Muscle of leg (tissue), 16 donors: ENCODE measurements at places on chromosomes 3 and 15. TPM values are rescaled to one million over a fixed set of nuclear protein-coding genes. Genes with fewer than 3 reads are reported as not detected.

DNA sequence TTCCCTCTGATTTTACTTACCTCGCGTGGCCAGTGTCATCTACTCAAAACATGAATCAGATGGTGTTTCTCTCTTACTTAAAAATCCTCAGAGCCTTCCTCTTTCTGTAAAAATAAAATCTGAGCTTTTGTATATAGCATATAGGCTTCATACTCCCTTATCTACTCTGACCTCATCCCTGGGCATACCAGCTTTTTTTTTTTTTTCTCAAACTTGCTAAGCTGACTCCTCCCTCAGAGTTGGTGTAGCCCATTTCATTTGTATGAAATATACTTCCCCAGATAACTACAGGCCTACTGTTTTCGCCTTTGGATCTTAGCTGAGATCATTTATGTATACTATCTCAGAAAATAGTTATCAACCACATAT is 648.9 kb upstream of the ALCAM start:
- H3K27me3 ChIP-seq: no peaks in the 10 kb centered on the region
- H3K27ac ChIP-seq: no peak overlapping the region
- DNase-seq: no peak
- H3K4me1 ChIP-seq: no peaks in the 10 kb centered on the region
- no peak overlapping the region for H3K4me3 ChIP-seq

- no peak for DNase-seq
- H3K27me3 ChIP-seq: no peaks in the 10 kb centered on the region
- H3K4me3 ChIP-seq: no peak overlapping the region
- H3K36me3 ChIP-seq: no peaks in the 10 kb centered on the region
- no peaks in the 10 kb centered on the region for H3K4me1 ChIP-seq
Measured at GRCh38 chr3:104673981-104674380, 692.7 kb upstream of the ALCAM start.

- DNase-seq: no peak
- no peaks in the 10 kb centered on the region for H3K36me3 ChIP-seq
- H3K27me3 ChIP-seq: no peaks in the 10 kb centered on the region
- H3K27ac ChIP-seq: no peak overlapping the region
- H3K4me3 ChIP-seq: no peak overlapping the region
Measured at GRCh38 chr3:60079076-60079475, 1029.3 kb upstream of the CFAP20DC start.

- no peak overlapping the region for H3K27ac ChIP-seq
- no peak overlapping the region for H3K4me3 ChIP-seq
- H3K27me3 ChIP-seq: no peaks in the 10 kb centered on the region
- no peaks in the 10 kb centered on the region for H3K4me1 ChIP-seq
Measured at GRCh38 chr3:125108833-125109535, 53.2 kb upstream of the HEG1 start.

DNA sequence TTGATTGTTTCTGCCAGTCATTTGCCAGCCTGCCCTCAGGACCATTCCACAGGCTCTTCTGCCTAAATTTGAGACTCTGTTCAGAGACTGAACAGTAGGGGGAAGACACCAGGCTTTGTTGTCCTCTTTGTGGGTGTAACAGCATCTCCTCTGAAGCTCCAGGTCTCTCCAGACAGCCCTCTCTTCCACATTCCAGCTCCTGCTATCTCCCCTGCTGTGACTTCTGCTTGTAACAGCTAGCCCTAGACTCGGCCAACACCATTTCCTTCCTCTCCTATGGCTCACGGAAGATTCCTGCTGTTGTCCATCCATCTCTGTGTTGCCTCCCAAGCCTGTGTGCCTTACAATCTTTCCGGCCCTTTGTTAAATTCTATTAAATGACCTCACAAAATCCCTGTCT is 40.2 kb downstream of the SUCLG2 start:
- DNase-seq: no peak
- H3K27ac ChIP-seq: no peak overlapping the region
- H3K4me1 ChIP-seq: no peaks in the 10 kb centered on the region

GRCh38 chr3:99131876-99132275 is 230.4 kb upstream of the DCBLD2 start:
- no peaks in the 10 kb centered on the region for H3K4me1 ChIP-seq
- no peak overlapping the region for H3K4me3 ChIP-seq
- H3K27ac ChIP-seq: no peak overlapping the region
- no peaks in the 10 kb centered on the region for H3K36me3 ChIP-seq
- no peaks in the 10 kb centered on the region for H3K27me3 ChIP-seq

Gene ANKRD34C
- polyA plus RNA-seq: not detected

- peaks cover 47% of the 10 kb centered on the region for H3K4me1 ChIP-seq
- H3K4me3 ChIP-seq: no peak overlapping the region
- H3K27ac ChIP-seq: no peak overlapping the region
- peak; percentile 76 for DNase-seq
Measured at GRCh38 chr3:123376451-123377242, 72.2 kb downstream of the ADCY5 start.

DNA sequence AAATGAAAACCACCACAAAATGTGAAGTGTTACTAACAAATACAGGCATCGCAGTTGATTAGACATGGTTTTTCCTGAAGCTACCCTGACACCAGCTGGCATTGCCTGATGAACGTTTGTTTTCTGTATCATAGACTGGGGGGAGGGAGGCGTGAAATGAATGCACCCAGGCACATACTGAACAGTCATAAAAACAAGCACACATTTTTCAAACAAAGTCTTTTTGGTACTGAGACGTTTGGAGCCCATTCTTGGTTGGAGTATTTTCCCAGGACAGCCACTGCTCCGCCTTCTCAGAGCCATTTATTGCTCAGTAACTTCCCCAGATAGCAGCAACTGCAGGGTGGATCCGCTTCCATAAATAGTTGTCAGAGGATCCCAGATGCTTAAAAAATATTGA is 52.4 kb downstream of the KLF13 start:
- no peak overlapping the region for H3K27ac ChIP-seq
- DNase-seq: peak; percentile 40
- no peak overlapping the region for H3K4me3 ChIP-seq

DNA sequence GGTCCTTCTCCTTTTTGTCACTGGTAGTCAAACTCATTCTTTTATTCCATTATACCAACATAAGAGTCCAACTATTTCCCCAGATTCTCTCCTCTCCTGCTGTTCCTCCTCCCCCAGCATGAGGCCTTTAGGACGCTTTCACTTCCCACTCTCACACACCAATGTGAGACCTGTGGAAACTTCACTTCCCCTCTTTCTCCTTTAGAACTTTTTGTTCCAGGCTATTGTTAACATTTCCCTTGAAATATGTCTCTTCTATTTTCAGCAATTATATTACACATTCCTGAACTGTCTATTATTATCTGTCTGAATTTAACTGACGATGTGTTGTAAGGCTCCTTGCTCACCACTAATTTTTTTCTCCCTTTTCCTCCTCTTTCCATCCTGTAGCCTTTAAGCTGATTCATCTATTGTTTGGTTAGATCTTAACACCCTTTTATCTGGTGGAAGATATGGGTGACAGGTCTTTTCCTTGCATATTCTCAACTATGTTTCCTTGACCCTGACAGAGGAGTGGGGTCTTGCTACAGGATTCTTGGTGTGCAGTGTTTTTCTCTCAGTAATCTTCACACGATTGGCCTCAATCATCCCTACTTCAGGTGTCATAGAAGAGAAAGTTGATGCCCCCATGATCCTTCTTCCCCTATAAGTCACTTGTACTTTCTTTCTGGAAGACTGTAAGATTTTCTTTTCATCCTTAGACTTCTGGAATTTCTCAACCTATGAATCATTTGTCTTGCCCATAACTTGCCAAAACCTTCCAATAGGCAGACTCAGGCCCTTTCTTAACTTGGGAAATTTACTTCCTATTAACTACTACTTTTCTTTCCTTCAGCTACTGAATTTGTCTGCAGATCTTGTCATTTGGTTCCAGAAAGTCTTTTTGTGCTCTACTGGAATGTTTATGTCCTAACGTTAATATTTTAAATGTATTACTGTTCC is 5.9 kb downstream of the CYP19A1 start:
- H3K36me3 ChIP-seq: no peaks in the 10 kb centered on the region
- H3K27me3 ChIP-seq: no peaks in the 10 kb centered on the region
- DNase-seq: peak; percentile 56
- no peak overlapping the region for H3K27ac ChIP-seq
- H3K4me1 ChIP-seq: peaks cover 4% of the 10 kb centered on the region
- H3K4me3 ChIP-seq: no peak overlapping the region

DNA sequence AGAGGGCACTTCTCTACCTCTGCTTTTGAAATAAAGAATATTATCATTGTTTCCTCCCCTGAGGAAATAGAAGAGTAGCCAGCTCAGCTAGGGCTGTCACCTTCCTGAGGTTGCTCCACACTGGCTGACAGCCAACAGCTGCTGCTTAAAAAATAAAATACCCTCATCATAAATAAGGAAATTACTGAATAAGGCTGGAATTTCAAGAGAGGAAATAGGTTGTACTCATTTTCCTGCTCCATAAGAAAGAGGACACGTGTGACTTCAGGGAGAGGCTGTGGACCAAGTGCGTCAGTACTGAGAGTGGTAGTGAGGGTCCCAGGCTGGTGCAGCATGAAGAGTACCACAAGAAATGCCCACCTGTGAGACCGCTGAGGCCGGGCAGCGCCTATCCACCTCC is 8.1 kb upstream of the C2CD4B start:
- H3K36me3 ChIP-seq: no peaks in the 10 kb centered on the region
- H3K27ac ChIP-seq: peak overlapping the region; percentile 82
- H3K4me1 ChIP-seq: peaks cover 4% of the 10 kb centered on the region
- no peaks in the 10 kb centered on the region for H3K27me3 ChIP-seq

Gene GABRR3
- polyA plus RNA-seq: not detected

DNA sequence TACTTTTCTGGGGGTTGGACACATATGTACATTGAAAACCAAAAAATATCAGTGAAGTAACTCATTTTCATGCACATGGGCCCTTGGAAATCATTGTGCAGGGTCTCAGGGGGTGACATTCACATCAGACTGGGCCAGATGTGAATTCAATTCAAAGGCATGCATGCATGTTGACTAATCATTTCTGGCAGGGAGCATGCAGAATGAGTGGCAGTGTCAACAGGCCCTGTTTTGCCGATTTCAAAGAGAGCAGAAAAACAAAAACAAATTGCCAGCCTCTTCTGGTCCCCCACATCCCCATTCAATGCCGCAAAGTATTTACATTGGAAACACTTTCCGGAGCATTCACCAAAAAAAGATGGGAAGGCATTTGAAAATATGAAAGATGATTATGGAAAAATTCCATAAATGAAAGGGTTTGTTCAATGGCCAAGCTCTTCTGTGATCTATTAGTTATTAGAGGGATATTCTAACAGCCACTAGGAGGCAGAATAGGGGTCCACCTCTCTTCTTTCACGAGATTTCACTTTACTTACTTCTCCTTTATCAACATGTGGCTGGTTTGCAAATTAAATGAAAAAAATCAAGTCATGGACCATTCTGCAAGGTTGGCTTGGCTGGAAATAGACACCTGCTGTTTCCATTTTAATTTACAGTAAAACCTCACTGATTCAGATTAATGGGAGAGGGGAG is 119.9 kb upstream of the FEZF2 start:
- H3K4me1 ChIP-seq: no peaks in the 10 kb centered on the region
- no peak for DNase-seq
- no peaks in the 10 kb centered on the region for H3K36me3 ChIP-seq
- H3K4me3 ChIP-seq: no peak overlapping the region

Gene LRTM1
- 86.2 TPM for polyA plus RNA-seq

Gene DIS3L
- polyA plus RNA-seq: 32.7 TPM

Gene CEP19
- 2.1 TPM for polyA plus RNA-seq

DNA sequence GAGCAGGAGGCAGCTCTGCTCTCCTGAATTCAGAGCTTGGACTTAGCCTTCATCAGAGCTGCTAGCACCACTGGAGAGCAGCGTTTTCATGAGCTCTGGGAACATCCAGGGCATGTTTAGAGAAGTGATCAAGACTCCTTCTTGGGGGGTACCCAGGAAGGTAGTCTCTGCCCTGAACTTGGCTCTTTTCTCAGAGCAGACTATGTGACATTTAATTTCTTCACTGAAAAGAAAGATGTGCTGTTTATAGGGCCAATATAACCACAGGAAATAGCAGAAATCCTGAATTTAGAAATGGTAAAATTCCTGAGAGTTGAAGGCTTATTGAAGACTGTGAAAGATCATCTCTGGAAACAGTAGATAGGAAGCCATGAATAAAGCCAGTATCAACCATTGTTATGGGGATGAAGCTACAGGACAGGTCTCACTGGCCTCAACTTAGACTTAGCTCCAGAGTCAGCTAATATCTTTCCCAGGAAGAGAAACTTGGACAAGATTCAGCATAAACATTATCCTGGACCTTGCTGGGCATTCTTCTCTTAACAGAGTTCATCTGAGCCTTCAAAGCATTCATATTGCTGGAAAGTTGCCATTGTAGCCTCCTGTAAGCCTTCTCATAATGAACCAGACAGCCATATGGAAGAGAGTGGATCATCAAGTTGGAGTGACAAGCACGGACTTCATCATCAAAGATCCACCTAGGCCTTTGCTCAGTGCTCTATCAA is 386.6 kb upstream of the THBS1 start:
- no peaks in the 10 kb centered on the region for H3K36me3 ChIP-seq
- no peak overlapping the region for H3K4me3 ChIP-seq
- peaks cover 2% of the 10 kb centered on the region for H3K4me1 ChIP-seq
- H3K27me3 ChIP-seq: no peaks in the 10 kb centered on the region
- DNase-seq: no peak

- H3K27me3 ChIP-seq: peaks cover 2% of the 10 kb centered on the region
- no peak overlapping the region for H3K4me3 ChIP-seq
- H3K4me1 ChIP-seq: no peaks in the 10 kb centered on the region
- no peaks in the 10 kb centered on the region for H3K36me3 ChIP-seq
- no peak for DNase-seq
Measured at GRCh38 chr15:39414201-39414600, 166.7 kb upstream of the THBS1 start.

DNA sequence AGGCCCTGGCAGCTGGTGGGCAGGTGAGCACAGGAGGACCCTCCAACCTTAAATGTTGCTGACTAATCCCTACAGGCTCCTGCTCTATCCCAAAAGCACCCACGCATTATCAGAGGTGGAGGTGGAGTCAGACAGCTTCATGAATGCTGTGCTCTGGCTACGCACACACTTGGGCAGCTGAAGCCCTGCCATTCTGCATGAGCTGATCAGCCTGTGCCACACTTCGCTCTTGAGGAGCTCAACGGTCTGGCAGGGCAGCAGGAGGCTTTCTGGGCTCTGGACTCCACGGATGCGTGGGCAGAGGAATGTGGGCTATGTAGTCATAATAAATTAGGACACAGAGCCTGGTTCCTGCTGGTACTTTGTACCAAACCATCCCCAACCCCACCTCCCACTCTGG is 6.1 kb downstream of the MST1 start:
- peaks cover 63% of the 10 kb centered on the region for H3K36me3 ChIP-seq
- DNase-seq: no peak
- no peak overlapping the region for H3K4me3 ChIP-seq
- peaks cover 6% of the 10 kb centered on the region for H3K4me1 ChIP-seq
- H3K27ac ChIP-seq: no peak overlapping the region

DNA sequence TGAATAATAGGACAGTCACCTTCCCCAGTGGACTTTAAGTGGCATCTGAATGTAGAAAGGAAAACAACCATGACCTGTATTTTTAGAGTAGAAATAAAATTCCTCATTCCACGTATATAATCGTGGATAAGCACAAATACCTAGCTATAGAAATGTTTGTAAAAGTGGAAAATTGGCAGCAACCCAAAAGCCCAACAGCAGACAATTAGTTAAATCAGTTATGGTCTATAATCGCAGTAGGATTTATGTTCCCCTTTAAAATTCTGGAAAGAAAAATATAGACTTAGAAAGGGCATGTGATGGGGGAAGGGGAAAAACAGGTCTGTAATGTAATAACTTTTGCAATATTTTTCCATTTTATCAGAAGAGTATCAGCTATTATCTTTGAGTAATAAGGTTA is 241.9 kb upstream of the ST8SIA2 start:
- no peak overlapping the region for H3K4me3 ChIP-seq
- H3K27me3 ChIP-seq: no peaks in the 10 kb centered on the region
- H3K4me1 ChIP-seq: peaks cover 4% of the 10 kb centered on the region
- H3K36me3 ChIP-seq: no peaks in the 10 kb centered on the region
- DNase-seq: no peak

Gene MUC4
- polyA plus RNA-seq: 1.1 TPM

Gene CLCN2
- polyA plus RNA-seq: 3.3 TPM
